ENCODE measurements at places on chromosomes 1 and 21.

DNA sequence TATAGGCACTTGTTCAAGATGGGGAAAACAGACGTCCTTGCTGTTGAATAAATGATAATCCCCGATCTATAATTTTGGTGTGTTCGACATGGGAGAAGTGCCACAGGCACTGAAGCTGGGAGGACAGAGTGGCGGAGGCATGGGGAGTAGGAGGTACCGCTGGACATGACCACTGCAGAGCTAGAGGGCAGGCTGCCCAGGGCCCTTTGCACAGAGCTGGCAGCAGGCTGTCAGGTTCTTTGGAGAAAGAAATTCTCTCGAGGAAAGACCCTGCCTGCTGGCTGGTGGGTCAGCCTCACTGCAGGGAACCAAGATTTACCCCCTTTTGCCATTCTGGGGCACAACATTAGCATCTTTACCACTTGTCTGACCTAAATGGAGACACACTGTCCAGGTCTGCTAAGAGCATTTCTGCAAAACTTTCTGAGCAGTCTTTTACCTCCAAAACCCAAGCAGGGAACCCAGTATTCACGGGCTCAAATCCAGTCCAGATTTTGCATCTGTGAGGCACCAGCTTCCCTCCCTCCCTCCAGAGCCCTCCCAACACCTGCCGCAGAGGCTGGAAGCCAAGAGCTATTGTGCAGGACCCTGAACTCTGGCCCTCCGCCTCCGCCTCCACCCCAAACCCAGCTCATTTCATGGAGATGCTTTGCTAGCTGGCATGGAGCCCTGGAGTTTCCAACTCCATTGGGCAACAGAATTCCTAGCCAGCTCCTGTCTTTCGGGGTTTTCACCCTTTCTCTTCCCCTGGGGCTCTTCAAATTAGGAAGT, 142.3 kb downstream of the PLXNA2 start:
- DNase-seq: no peak

DNA sequence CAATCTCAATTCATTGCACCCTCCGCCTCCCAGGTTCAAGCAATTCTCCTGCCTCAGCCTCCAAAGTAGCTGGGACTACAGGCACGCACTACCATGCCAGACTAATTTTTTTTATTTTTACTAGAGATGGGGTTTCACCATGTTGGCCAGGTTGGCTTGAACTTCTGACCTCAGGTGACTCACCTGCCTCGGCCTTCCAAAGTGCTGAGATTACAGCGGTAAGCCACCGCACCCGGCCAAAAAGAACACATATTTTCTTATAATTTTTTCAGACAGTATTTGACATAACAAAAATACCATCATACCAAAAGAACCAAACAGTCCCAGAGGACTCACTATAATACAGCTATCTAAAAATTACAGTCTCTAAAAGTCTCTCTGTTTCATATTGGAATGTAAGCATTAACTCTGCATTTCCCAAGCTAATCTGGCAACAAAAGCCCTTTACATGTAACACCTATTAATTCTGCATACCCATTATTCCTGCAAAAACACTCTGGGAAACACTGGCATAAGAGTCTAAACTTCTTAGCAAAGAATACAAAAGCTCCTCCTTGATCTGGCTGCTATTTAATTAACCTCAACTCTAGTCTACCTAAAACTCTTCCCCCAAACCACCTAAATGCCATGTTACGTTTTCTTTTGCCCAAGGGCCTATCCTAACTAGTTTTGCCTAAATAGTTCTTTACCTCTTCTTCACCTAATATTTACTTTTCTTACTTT, 26.9 kb downstream of the WDR26 start:
- no peak for DNase-seq

GRCh38 chr1:173864179-173864867, 3.5 kb downstream of the GAS5 start:
- DNase-seq: no peak

GRCh38 chr1:194787001-194787400, 1600.6 kb upstream of the B3GALT2 start:
- DNase-seq: no peak
